ENCODE measurements at places on chromosomes 13 and 19.

- no peak for DNase-seq
Observed at GRCh38 chr13:91955546-91956355, 557.3 kb downstream of the GPC5 start.

DNA sequence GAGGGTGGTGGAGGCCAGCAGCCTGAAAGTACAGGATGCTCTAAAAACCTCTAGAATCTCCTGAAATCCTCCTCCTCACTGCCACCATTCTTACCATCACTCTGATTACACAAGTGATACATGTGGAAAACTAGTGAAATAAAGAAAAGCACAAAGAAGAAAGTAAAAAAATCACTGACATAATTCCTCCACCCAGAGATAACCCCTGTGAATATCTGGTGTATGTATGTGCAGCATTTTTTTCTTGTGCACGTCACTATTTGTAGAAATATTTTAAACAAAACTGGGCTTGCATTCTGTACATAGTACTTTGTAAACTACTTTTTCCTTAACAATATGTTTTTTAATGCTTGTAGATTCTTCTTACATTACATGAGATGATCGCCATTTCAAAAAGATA, 73.2 kb downstream of the CDADC1 start:
- no peak for DNase-seq

- no peak for DNase-seq
Observed at GRCh38 chr13:78576261-78576660, 27.1 kb downstream of the POU4F1 start.

DNA sequence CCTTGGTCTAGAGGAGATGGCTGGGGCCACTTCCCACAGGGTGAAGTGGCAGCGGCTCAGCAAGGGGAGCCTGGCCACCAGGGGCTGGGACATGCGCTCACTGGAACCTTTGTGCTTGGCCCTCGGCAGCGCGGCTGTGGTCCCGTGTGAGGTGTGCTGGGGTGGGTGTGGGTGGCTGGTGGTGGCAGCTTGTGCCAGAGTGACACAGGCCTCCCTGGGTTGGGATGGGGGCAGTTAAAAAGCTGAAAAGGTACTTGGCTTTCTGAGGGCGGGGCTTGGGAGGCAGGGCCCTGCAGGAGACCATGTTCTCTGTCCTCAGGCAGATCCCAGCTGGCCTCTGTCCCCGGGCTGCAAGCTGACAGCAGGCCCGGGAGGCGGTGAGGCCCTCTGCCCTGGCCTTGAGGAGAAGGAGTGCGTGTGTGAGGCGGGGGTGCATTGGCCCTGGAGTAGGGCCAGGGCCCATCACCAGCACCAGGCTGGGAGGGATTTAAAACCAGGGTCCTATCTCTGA, 17.3 kb downstream of the MPND start:
- DNase-seq: no peak

DNA sequence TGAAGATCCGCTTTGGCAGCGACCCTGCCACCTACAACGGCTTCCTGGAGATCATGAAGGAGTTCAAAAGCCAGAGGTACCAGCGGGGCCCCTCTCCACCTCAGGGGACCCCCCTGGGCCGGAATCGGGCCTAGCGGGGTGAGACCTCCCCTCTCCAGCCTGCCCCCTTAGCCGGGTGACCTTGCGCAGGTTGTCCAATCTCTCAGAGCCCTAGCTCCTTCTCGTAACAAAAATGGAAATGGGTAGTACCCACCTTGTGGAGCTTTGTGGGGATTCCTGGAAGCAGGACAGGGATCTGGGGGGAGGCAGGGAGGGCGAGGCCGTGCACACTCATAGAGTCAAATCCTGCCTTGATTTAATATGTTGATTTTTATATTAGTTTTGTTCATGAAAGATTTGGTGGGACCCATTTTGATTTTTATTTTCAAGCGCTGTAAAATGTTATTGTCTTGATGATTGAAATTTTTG, 658 bp downstream of the SIN3B start:
- DNase-seq: no peak

GRCh38 chr19:44587963-44588770, 25.2 kb upstream of the IGSF23 start:
- DNase-seq: peak; percentile 89

Data from KBM-7 (cell line).